Activated CD8-positive, alpha-beta T cell treated with anti-CD3 and anti-CD28 coated beads for 36 hours (primary cell): ENCODE measurements at places on chromosomes 3 and 15.
A peak's percentile ranks its signal among the peaks of the same experiment; 100 is the strongest.

DNA sequence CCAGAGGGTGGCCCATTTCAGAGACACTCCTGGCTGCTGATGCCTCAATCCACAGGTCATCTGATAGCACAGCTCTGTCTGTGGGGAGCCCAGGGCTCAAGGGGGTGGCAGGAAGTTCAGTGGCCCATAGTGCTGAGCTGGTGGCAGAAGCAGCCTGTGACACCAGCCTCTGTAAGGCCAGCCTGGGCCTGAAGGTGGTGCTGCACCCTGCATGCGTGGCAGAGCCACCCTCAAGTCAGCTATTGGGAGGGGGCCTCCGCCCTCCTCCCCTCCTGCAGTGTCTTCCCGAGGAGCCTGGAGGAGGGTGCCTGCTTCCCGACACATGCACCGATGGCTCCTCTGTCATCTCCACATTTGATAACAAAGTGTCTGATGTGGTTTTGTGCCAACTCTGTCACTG lies 3.0 kb downstream of the PLA1A start:
- peak; percentile 53 for DNase-seq

DNA sequence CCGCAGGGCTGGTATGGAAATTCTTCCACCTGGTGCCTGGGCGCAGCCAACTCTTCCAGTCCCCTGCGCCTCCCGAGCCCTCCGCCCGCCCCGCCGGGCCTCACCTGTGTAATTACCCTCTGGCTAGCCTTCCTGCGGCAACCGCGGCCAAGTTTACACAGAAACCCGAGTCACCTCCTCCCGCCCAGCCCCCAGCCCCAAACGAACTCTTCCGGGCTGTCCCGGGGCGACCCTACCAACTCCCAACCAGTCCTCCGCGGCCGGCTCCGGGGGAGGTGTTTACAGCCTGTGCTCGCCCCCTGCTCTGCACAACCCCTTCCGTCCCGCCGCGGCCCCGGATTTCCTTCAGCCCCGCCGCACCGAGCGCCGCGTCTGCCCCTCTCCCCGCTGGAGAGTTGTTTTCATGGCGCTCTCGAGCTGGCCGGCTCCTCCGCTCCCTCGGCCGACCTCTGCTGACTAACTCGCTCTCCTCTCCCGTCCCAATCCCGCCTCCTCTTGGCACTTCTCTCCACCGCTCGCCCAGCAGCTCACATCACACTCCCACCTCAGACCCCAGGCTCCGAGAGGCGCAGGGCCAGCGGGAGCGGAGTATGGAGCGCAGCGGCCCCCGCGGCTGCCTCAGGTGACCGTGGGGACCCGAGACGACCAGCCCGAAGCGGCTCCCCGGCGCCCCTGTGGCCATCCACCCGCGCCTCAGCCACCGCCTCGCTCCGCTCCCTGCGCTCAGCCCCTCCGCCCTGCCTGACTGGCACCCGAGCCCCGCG lies 538 bp downstream of the ATOSA start:
- peak; percentile 74 for DNase-seq

DNA sequence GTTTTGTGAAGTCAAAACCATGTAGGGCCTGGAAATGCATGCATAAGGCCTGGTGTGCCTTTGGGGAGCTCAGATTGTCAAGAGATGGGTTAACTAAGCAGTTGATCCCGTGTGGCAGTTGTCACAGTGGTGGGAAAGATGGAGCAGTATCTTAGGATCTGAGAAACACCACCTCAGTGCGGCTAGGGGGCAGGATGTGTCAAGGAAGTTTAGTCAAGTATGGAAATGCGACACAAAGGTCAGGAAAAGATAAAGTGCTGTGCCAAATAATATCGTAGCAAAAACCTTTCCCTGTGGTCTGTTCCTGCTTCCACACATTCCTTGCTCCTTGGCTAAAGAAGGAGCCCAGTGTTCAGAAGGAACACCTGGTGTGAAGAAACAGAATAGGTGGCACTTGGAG lies 396.4 kb downstream of the EDEM1 start:
- no peak for DNase-seq

DNA sequence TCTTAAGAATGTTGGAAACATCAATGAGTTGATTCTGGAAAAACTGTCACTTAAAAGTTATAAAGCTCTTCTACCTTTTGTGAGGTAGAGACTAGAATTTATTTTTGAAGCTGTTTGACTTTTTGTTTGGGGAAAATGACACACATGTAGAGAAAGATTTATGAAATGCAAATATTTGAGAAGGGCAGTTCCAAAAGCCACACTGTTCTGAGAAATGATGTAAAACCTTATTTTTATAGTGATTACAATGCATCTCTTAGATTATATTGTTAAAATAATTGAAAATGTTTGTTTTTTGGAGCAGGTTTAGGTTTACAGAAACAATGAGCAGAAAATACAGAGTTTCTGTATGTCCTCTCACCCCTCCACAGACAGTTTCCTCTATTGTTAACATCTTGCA lies 116.1 kb upstream of the CMC1 start:
- no peak for DNase-seq

- DNase-seq, result no peak
Measured at GRCh38 chr3:129035360-129036221, 25.0 kb upstream of the GP9 start.

DNA sequence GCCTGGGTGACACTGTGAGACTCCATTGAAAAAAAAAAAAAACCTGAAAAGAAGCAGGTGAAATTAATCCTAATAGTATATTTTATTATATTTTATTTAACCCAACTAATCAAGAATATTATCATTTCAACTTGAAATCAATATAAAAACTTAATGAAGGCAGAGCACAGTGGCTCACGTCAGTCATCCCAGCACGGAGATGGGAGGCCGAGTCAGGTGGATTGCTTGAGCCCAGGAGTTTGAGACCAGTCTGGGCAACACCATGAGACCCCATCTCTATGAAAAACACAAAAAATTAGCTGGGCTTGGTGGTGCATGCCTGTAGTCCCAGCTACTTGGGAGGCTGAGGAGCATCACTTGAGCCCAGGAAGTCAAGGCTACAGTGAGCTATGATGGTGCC lies 33.3 kb upstream of the SLC41A3 start:
- no peak for DNase-seq

DNA sequence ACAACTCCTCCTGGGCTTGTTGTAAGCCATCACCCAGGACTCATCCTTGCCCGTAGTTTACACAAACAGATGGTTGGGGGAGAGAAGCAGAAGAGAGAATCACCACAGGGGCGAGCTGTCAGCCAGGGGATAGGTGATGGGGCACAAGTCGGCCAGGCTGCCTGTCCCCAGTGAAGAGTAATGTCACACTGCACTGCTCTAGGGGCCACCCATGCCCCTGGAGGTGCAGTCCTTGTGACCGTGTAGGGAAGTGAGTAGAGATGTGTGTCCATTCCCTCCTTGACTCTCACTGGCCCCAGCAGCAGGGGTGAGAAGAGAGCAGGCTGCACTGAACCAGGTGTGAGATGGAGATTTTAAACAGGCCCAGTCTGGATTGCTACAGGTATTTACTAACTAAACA lies 17.1 kb upstream of the PRSS50 start:
- no peak for DNase-seq

DNA sequence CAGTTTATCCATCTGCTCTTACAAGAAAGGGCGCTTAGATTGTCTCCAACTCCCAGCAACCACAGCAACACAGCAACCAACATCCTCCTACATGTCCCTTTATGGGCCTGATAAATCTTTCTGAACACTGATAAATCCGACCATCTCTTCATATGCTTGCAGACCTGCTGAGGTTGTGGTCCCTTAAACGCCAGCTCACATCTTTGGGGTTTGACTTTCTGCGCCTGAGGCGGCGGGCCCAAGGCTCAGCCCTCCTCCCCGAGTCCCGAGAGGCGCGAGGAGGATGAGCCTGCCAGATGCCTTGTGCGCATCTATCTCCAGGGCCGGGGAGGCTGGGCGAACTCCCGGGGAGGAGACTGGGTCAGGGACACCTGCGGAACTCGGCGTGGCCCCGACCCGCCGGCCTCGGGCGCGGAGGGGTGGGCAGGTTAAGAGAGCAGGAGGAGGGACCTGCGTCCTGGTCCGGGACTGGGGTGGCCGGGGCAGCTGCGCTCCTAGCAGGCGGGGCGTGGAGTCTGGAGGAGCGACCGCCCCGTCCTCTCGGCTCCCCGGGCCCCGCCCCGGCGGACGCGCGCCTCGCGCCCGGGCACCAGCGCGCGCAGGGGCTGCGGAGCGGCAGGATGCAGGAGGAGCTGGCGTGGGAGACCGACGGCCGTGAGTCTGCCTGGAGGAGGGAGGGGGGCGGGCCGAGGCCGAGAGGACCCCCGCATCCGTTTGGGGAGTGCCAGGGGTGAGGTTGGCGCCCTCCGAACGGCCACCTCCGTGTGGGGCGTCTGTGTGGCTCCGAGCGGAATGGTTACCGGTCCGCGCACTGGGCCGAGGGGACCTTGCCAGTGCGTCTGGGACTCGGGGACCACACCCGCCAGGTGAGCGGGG lies at the start of gene ANKDD1A:
TSS of gene ANKDD1A (plus strand) at position 592 of the 876 bp plus-strand sequence. CDS start at position 621, 29 bp downstream.
- peak; percentile 57 for DNase-seq
